ENCODE measurements at places on chromosomes 11 and 22.
A peak's percentile ranks its signal among the peaks of the same experiment; 100 is the strongest.

DNA sequence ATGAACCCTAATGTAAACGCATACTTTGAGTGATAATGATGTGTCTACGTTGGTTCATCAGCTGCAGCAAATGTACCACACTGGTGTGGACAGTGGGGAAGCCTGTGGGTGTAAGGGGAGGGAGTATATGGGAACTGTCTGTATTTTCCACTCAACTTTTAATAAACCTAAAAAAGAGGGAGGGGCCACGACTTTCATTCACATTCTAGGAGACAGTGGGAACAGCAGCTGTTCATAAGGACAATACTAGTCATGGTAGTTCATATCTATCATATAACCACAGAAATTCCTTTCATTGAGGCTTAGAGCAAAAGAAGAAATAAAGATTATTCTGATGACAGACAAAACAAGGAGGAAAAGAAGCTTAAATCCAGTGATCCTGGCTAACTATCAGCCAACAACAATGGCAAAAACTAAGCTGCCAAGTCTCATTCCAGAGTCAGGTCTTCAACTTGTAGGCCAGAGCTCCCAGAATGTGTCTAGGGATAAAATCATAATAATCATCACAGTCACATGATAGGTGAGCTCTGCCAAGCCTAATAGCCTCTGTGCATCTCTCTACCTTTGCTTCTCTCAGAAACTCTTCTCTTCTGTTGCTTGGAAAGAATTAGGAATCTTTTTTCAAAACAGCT, 59.4 kb upstream of the CHRM4 start:
- no peak overlapping the region for H3K27ac ChIP-seq
- DNase-seq, result no peak
- no peak overlapping the region for H3K4me3 ChIP-seq
- H3K36me3 ChIP-seq, result peaks cover 3% of the 10 kb centered on the region

DNA sequence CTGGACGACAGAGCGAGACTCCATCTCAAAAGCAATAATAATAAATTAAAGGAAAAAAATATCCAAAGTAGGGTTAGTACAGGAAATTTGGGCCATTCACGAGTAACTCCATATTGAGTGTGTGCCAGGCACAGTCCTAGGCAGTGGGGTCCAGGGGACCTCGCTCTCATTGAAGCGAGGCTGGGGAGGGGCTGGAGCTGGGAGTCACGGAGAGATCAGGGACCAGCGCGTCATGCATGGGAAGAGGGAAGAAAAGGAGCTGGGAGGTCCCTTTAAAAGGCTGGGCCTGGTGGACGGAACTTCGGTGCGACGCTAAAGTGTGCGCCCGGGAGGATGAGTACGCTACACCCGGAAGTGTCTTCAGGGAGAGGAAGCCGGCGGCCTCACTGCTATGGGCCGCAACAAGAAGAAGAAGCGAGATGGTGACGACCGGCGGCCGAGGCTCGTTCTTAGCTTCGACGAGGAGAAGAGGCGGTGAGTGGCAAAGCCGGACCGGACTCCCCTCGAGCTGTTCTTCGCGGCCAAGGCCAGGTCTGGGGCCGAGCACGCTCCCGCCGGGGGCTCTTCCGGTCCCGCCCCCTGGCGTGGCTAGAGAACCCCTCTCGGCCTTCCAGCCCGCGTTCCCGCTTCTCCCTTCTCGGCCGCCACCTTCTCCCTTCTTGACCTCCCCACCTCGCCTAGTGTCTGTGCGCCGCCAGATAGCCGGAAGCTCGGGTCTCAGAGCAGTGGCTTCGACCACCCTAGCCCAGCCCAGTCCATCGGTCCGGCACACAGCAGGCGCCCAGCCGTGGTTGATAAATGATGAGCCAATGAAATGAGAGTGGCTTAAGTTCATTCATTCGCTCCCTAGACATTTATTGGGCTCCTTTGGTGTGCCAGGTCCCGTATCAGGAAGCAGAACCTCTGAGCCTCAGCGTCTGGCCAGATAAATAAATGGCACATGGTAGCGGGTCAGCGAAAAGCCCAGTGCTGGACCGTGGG, at the start of gene NOL12:
Gene NOL12 (plus strand): TSS at position 342 of the 981 bp plus-strand sequence. CDS start 50 bp downstream, at position 392.
- peak within 1 kb of the TSS; percentile 96 for H3K4me3 ChIP-seq
- H3K27me3 ChIP-seq, result no peaks in the 10 kb centered on the region
- H3K4me1 ChIP-seq, result peaks cover 20% of the 10 kb centered on the region
- peak; percentile 88 for DNase-seq
- peaks cover 28% of the 10 kb centered on the region for H3K36me3 ChIP-seq

GRCh38 chr22:30196141-30196879, 50.2 kb downstream of the LIF start:
- peak overlapping the region; percentile 50 for H3K27ac ChIP-seq
- H3K4me3 ChIP-seq, result no peak overlapping the region
- peak; percentile 91 for DNase-seq
- H3K27me3 ChIP-seq, result no peaks in the 10 kb centered on the region
- no peaks in the 10 kb centered on the region for H3K36me3 ChIP-seq

DNA sequence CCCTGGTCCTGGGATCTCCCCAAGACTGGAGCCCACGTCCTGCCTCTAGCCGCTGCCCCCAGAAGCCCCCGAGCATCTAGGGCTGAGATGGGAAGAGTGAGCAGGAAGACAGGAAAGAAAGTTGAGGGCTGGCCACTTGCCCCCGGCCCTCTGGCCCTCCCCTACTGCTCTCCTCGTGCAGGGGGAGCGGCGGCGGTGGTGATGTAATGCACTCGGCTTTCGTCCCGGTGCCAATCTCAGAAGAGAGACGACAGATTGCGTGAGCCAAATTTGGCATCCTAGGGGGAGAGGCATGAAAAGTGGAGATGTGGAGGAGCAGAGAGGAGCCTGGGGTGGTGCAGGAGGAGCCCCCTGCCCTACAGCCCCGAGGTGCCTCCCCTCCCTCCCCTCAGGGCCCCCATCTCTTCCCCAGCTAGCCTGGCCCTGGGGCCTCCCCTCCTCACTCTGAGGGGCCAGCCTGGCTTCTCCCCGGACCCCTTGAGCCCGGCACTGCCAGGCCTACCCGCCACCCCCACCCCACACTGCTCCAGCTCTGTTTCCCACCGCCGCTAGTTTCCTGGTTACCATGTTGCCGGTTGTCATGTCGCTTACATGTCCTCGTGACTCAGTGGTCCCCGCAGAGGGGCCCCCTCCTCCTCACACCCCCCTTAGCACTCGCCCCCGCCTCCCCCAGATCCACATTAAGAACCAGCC, 2.5 kb downstream of the KCNJ4 start:
- H3K36me3 ChIP-seq, result no peaks in the 10 kb centered on the region
- no peaks in the 10 kb centered on the region for H3K4me1 ChIP-seq
- H3K27me3 ChIP-seq, result peaks cover 75% of the 10 kb centered on the region
- no peak for DNase-seq
- no peak overlapping the region for H3K27ac ChIP-seq
- H3K4me3 ChIP-seq, result no peak overlapping the region

DNA sequence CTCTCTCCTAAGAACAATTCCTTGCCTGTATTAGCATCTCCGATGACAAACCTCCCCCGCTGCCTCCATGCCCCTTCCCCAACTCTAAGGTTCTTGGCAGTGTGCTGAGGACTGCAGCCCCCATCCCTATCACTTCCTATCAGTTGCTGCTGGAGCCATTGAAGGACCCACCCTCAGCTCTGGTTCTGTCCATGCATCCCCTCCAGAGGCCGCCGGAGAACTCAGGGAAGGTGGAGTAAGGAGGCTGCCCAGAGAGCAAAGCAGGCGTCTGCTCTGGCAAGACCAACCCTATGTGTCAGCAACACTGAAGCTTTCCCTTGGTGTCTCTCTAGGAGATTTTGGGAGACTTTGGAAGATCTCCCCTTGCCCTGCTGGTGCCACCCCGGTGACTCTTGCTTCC, 1139.5 kb downstream of the TBC1D22A start:
- H3K36me3 ChIP-seq, result no peaks in the 10 kb centered on the region
- no peak overlapping the region for H3K4me3 ChIP-seq
- no peak overlapping the region for H3K27ac ChIP-seq
- H3K4me1 ChIP-seq, result no peaks in the 10 kb centered on the region
- H3K27me3 ChIP-seq, result no peaks in the 10 kb centered on the region

DNA sequence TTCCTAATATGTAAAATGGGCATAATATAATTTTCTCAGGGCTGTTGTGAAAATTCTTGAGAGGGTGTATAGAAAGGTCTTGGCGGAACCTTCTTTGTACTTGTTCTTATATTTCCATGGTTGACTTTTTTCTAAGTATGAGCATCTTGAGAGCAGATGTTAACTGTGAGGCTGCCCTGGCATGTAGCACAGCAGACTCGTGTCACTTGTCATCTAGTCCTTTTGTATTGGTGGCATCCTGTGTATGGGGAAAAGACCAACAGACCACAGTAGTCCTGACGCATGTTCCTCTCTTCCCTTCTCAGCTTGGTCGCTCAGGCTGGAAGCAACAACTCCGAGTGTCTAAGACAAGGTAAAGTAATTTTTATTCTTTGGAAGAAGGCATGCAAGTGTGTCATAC, 153.8 kb upstream of the ZBED5 start:
- no peak overlapping the region for H3K27ac ChIP-seq
- H3K36me3 ChIP-seq, result no peaks in the 10 kb centered on the region
- H3K4me3 ChIP-seq, result no peak overlapping the region
- no peaks in the 10 kb centered on the region for H3K4me1 ChIP-seq

GRCh38 chr11:111734101-111734953, 31.9 kb downstream of the PPP2R1B start:
- no peak overlapping the region for H3K27ac ChIP-seq
- no peaks in the 10 kb centered on the region for H3K4me1 ChIP-seq
- no peaks in the 10 kb centered on the region for H3K27me3 ChIP-seq
- H3K4me3 ChIP-seq, result no peak overlapping the region
- no peaks in the 10 kb centered on the region for H3K36me3 ChIP-seq

GRCh38 chr11:118272001-118272400, 7.9 kb upstream of the MPZL2 start:
- no peak for DNase-seq
- no peak overlapping the region for H3K27ac ChIP-seq
- H3K36me3 ChIP-seq, result no peaks in the 10 kb centered on the region
- no peak overlapping the region for H3K4me3 ChIP-seq

DNA sequence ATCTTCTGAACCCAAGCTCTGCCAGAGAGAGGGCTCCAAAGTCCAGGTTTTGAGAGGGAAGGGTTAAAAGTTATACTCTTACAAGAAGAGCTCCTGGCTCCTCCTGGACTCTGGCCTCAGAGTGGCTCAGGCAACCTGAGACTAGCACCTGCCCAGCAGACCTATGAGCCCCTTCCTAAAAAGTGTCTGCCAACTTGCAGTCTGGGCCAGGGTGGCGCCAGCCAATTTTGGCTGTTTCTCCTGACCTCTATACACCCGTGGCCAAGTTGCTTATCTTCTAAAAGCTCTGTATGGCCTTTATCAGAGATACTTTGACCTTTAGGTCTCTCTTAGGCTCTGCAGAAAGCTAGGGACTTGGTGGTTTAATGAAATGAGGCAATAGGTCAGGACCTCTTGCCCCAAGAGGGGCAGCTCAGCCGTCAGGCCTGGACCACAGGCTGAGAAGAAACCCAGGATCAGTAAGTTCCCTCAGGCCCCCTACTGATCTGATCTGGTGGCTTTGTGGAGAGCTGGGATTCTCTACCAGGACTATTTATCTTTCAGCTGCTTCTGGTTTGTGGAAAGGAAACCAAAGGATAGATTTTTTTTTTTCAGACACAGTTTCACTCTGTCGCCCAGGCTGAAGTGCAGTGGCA, 10.3 kb upstream of the UCP3 start:
- H3K36me3 ChIP-seq, result peaks cover 2% of the 10 kb centered on the region
- H3K4me1 ChIP-seq, result peaks cover 4% of the 10 kb centered on the region
- no peak for DNase-seq

DNA sequence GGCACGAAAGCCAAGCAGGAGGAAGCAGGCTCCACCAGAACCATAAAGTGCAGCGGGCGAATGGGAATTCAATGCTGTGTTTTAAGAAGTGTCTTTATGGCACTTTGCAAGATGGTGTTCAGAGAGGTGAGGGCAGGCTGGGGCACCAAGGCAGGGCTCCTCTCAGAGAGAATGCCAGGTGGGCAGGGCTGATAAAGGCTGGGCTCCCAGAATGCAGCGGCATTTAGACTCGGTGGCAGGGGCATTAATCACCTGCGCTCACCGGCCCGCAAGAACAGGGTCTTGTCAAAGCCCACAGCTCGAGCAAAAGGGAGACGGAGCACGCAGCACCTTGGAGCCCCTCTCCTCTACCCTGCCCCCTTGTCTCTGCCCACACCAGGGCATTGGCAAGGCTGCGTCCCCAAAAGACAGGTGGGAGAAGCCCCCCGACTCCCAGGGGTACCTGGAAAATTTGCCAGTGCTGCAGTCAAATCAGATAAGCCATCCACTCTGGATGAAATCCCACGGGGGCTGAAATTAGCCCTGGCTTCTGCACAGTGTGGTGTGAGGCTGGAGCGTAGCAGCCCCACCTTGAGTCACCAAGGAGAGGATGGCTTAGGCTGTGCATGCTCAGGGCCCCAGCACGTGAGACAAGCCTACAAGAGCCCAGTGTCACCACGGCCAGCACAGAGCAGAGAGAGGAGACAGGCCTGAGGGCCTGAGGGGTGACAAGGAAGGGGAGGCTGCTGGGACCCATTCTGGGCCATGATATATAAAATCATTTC, 8.1 kb downstream of the MACROD1 start:
- H3K27ac ChIP-seq, result no peak overlapping the region
- no peaks in the 10 kb centered on the region for H3K36me3 ChIP-seq
- DNase-seq, result no peak

DNA sequence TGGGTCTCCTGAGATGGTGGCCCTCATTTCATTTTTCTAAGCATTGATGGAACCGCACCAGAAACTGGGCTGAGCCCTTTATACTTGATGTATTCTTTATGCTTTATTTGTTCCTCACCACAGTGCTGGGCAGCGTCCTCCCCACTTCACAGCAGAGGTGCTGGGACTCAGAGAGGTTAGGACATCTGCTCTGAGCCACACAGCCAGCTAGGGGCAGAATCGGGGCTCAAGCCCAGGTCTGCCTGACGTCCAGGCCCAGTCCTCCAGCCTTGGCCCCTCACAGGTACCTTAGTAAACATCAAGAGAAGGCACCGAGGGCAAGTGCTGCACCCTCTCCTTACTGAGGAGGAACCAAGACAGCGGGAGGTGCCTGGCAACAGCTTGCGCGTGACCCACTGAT, 20.2 kb upstream of the SHISAL1 start:
- H3K4me1 ChIP-seq, result no peaks in the 10 kb centered on the region
- DNase-seq, result peak; percentile 23
- no peak overlapping the region for H3K27ac ChIP-seq
- no peaks in the 10 kb centered on the region for H3K36me3 ChIP-seq

GRCh38 chr11:117414724-117415123, 87.1 kb downstream of the CEP164 start:
- no peaks in the 10 kb centered on the region for H3K36me3 ChIP-seq
- H3K27me3 ChIP-seq, result no peaks in the 10 kb centered on the region
- peaks cover 1% of the 10 kb centered on the region for H3K4me1 ChIP-seq
- no peak overlapping the region for H3K27ac ChIP-seq
- H3K4me3 ChIP-seq, result no peak overlapping the region

GRCh38 chr22:44730490-44731356, 21.7 kb upstream of the ARHGAP8 start:
- no peak overlapping the region for H3K27ac ChIP-seq
- peaks cover 34% of the 10 kb centered on the region for H3K4me1 ChIP-seq
- DNase-seq, result no peak
- no peak overlapping the region for H3K4me3 ChIP-seq
- peaks cover 30% of the 10 kb centered on the region for H3K36me3 ChIP-seq

Data from common myeloid progenitor, CD34-positive (primary cell).